ENCODE measurements at places on chromosomes 5 and 9. TPM values are rescaled to one million over a fixed set of nuclear protein-coding genes. Genes with fewer than 3 reads are reported as not detected.

DNA sequence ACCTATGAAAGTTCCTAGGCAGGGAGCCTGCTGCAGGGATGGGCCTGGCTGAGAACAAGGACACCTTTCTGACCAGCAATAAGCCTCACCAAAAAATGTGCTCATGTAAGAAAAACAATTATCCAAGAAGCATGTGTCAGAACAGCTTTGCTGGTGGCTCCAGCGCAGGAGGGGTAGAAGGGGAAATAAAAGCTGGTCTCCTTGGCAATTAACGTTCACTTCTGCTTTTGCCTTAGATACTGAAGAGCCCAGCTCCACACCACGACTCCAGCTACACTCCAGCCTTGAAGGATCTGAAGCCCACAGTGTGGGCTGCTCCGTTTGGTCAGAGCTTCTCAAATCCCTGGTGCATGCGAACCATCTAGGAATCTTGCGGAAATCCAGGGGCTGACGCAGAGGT lies 107.6 kb upstream of the PHYKPL start:
- DNase-seq = no peak

DNA sequence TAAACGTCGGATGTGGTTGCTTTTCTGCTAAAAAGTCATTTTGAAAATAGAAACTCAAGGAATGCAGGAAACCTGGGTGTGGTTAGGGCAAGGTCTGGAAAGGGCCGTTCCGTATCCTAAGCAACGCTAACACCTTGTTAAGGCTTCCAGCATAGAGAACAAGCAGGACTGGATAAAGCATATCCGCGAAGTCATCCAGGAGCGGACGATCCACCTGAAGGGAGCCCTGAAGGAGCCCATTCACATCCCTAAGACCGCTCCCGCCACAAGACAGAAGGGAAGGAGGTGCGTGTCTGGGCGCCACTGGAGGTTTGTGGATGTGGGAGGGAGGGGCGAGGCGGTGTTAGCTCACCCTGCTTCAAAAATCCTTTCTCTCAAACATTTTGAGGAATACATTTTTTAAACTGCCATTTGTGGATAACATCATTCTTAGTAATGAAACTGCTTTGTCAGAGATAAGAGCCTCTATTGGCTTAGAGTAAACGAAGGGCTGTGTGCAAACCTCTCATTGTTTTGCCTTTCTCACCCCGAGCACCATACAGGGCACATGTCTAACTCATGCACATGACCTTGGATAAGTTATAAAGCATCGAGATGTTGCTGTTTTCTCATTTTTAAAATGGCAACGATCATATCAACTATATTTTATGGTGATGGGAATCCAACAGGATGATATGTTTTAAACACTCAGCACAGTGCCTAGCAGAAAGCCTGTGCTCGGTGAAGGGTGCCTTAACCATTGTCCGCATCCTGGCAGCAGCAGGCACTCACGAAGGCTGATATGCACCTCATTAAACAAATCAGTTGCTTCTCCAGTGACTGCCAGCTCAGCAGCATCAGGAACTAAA lies 175.7 kb upstream of the OTULINL start:
- no peak for DNase-seq

Gene WNT8A
- not detected for total RNA-seq

Gene CDH18
- 0.62 TPM for total RNA-seq

Gene ADGRV1
- 7.1 TPM for total RNA-seq

Gene CWC27
- total RNA-seq = 22.6 TPM

GRCh38 chr9:70133253-70134208 lies 89.9 kb downstream of the MAMDC2 start:
- peak; percentile 93 for DNase-seq

Gene SMC2
- 23.5 TPM for total RNA-seq

- DNase-seq = no peak
Observed at GRCh38 chr9:17075758-17076485, 58.9 kb upstream of the CNTLN start.

- DNase-seq = peak; percentile 25
Observed at GRCh38 chr9:27864644-27865438, 291.6 kb upstream of the C9orf72 start.

Gene KLHL3
- 15.5 TPM for total RNA-seq

DNA sequence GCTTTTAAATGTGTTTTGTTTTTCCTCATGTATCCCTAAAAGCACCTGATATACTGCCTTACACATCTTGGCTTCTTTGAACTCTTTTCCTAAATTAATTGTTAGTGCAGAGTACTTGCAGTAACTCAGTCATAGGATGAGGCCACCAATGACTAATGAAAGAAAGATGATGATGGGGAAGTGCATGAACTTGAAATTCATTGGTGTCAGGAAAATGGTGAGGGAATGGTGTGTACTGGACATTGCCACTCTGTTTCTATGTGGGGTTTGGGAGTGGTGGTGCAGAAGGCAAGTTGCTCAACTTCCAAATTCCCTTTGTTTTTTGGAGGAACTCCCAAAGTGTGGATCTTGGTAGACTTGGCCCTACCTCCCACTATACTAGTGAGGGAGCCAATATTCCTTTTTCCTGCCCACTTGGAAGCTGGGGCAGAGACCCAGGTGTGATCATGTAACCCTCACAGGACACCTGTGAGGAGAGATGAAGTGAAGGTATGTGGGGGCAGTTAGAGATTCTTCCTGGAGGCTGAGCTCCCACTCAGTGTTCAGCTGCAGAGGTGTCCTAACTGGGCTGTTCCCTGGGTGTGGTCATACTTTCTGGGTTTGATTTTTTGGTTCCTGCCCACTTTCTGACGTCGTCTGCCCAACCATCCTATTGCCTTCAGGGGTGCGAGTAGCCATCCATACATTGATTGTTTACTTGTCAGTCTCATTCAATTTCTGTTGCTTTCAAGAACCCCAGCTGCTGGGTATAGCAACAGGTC lies 298.5 kb downstream of the MAST4 start:
- DNase-seq = no peak

Gene NTNG2
- 1.3 TPM for total RNA-seq

- peak; percentile 78 for DNase-seq
Observed at GRCh38 chr5:179371681-179372680, 26.7 kb upstream of the ADAMTS2 start.
